ENCODE measurements at places on chromosomes 7 and 10.

DNA sequence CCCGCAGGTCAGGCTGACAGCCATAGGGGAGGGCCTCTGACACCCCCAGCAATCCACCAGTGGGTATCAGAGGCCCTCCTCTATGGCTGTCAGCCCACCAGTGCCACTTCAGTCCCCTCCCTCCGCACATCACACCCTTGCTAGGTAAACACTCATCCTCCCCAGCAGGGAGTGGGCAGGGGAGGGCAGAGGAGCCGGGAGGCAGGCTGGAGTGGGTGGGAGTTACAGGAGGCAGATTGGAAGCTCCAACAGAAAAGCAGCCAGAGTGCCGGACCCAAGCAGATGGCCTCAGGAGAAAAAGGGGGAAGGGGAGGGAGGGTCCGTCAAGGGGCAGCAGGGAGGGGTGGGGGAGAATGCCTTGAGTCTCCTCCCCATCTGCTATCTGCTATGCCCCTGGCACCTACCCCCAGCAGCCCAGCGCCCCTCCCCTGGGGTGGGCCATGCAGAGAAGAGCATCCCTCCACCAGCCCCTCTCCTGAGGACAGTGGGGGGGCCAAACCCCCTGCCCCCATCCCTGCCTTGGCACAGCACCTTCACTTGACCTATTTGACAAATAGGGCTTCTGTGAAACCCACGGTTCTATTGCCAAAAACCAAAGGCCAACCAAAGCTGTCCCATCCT is 2.4 kb downstream of the RASGEF1A start:
- DNase-seq = no peak

DNA sequence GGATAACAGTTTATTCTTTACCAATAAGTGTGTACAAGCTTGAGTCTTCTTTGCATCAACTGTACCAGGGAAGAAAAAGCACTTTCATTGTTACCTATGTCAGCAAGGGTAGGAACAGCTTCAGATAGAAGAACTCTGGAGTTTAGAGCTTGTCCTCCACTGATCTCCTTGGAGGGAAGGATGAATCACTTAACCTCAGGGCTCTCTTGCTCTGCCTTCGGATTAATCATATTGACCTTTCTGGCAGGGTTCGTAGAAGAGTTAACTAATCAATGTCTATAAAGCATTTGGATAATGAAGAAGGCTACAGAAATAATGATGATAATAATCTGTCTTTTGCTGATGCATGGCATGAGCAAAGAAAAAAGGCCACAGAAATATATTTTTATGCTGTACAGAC is 339.5 kb upstream of the TPK1 start:
- DNase-seq = no peak

GRCh38 chr7:115747174-115747573 is 283.4 kb downstream of the TFEC start:
- DNase-seq = no peak

GRCh38 chr10:114362826-114363355 is 41.4 kb downstream of the AFAP1L2 start:
- DNase-seq = no peak

GRCh38 chr10:176677-177076 is 41.4 kb downstream of the ZMYND11 start:
- DNase-seq = no peak

DNA sequence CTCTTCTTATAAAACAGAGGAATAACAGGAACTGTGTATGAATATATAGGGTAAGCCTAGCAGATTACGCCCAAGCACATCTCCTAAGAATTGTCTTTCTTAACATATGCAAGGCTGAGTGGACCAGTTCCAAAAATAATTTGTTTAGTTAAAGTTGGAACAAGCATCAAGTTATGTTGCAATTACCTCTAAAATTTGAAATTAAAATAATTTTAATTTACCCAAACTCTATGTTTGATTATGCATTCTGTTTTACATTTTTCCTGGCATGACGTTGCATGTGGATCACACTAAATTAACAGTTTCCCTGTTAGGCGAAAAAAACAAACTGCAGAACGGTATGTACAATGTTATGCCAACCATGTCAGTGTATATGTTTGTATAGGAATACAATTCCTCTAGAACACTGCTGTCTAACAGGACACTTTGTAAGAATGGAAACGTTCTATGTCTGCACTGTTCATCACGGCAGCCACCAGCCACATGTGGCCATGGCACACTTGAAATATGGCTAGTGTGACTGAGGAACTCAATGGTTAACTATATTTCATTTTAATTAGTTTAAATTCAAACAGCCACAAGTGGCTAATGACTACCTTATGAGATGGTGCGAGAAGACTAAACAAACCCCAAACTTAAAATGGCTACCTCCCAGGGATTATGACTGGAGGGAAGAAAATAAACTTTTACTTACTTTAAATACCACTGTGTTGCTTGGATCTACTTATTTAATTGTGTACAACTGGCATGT is 281.1 kb upstream of the KLF14 start:
- DNase-seq = no peak

DNA sequence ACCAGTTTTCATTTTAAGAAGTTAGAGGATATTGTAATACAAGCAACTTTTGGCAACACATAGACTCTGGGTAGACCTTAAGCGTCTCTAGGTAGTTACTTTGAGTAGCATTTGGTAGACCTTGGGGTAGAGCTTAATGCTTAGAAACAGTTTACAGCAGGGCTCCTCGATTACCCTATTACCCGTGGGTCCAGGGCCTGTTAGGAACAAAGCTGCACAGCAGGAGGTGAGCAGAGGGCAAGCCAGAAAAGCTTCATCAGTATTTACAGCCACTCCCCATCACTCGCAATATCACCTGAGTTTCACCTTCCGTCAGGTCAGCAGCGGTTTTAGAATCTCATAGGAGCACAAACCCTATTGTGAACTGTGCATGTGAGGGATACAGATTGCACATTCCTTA is 173.5 kb downstream of the TSPAN12 start:
- peak; percentile 21 for DNase-seq
